T-cell (primary cell): ENCODE measurements at places on chromosomes 4 and X.

DNA sequence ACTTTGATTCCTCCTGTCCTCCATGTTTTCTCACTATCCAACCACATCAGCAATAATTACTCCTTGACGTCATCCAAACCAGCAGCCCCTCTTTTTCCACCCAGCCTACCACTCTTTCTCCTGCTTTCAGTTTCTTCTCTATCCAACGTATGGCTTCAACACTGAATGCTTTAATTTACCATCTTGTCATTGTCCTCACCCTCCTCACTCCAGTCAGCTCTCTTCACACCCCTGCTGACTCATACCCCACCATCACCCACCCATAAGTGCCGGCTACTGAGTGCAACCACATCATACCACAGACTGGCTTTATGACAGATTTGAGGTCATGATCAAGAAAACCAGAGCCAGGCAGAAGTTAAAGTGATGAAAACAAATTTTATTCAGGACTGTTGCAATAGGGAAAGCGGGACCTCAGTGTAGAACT lies 9.8 kb upstream of the ANXA5 start:
- peak; percentile 19 for DNase-seq

GRCh38 chr4:123579961-123580360 lies 183.4 kb downstream of the SPRY1 start:
- DNase-seq, result no peak

GRCh38 chr4:142845293-142846107 lies 601 bp downstream of the INPP4B start:
- no peak for DNase-seq

- no peak for DNase-seq
Measured at GRCh38 chr4:99165978-99166377, 21.9 kb upstream of the ADH4 start.

GRCh38 chr4:8821151-8821950 lies 50.3 kb downstream of the HMX1 start:
- no peak for DNase-seq

- no peak for DNase-seq
Measured at GRCh38 chrX:40131654-40132337, 34.0 kb upstream of the BCOR start.

DNA sequence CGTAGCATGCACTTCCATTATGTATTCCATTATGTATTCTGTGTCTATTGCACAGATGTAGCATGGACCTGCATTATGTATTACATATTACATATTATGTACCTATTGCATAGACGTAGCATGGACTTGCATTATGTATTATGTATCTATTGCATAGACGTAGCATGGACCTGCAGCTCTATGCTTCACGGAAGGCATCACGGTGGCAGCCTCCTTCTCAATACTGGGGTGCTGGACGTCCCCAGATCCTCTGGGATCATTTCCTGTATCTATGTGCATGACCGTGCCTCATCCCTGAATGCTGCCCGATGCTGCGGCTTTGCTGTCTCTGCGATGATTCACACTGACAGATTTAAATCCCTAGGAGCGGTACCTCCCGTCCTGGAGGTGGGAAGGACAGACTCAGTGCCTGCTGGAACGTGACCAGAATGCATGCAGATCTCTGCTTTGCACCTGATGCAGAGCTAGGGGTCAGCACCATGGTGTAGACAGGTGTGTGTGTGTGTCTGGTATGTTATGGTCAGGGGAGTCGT lies 317.5 kb downstream of the DHRSX start:
- no peak for DNase-seq

GRCh38 chrX:78658845-78659744 lies at the start of gene RTL3:
Gene RTL3, minus strand, starts transcription at chrX:78659328. Its CDS starts 908 bp downstream, at chrX:78658420.
- DNase-seq, result no peak

DNA sequence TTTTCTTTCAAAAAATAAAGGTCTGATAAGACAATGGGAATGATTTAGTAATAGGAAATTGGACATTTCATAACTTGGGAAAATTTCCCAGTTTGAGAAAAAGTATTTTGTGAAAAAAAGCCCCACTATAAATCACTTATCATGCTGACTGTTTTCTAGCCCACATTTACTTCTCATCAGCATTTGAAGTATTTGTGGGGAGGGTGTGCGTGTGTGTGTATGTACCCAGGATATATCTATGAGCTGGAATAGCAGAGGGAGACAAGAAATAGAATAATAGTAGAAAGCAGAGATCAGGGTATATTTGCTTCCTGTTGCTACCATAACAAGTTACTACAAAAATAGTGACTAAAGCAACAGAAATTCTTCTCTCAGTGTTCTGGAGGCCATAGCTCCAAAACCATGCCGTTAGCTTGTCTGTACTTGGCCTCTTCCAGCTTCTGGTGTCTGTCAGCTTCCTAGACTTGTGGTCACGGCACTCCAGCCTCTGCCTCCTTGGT lies 139.8 kb downstream of the PTTG2 start:
- DNase-seq, result no peak

GRCh38 chrX:68175562-68175961 lies 257.7 kb downstream of the OPHN1 start:
- no peak for DNase-seq

GRCh38 chr4:60655356-60655755 lies 544.8 kb upstream of the ADGRL3 start:
- no peak for DNase-seq

DNA sequence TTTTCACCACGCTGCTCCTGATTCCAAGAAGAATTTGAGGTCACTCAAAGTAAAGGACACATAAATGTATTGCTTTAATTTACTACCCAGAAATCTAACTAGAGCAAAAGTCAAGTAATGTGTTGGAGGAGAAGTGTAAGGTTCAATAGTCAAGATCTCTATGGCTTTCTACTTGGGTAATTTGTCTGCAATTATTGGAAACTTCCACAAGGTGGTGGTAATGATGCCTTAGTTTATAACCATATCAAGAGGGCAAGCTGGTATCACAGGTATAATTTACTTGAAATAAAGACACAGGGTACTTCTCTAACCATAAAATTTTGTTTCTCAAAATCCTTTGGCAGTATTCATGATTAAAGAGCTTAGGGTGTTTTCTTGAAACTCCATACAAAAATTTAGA lies 10.2 kb upstream of the GRIA3 start:
- no peak for DNase-seq

- no peak for DNase-seq
Measured at GRCh38 chr4:103429283-103429682, 231.1 kb upstream of the CENPE start.

DNA sequence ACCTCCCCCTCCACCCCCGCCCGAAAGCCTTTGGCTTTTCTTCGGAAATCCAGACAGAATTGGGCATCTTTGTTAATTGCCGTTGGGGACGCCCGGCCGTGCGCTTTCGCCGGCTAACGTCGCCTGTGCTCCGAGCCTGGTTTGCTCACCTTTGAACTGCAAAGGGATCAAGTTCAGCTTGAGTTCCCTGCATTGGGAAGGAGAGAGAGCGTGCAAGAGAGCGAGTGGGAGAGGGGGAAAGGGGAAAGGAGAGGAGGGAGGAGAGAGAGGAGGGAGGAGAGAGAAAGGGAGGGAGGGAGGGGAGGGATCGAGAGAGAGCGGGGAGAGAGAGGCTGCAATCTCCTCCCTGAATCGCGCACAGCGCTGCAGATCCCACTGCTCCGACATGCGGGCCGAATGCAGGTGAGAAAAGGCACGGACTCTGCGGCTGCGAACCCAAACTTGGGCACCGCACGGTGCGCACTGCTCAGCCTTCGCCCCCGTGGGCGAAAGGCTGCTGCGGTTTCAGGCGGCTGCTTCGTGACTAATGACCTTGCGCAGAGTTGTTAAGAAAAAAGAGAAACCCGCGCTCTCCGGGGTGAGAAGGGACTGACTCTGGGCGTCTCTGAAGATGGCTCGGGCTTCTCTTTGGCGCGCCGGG lies at the start of gene PCDH7:
Gene PCDH7, plus strand, starts transcription at position 349 of the 640 bp plus-strand sequence. CDS start 1,054 bp downstream, outside the sequence.
- no peak for DNase-seq

DNA sequence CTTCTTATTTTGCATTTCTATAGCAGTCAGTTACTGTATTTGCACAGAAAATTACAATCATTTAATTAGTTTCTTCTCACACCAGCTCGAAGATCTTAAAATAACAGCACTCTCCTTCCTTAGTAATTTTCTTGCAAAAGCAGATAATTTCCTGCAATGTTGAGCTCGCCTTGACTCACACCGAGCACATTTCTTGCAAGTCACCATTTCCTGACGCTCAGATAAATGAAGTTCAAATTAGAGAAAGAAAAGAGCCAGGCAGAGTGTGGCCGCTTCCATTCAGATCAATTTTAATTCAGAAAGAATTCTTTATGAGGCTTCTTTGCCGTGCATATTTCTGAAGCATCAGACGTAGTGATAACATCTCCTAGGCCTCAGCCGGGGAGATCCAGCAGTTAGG lies 10.1 kb downstream of the SORCS2 start:
- no peak for DNase-seq

GRCh38 chr4:88275949-88276515 lies 8.3 kb downstream of the PPM1K start:
- no peak for DNase-seq

GRCh38 chrX:103398421-103398864 lies 22.1 kb downstream of the BEX3 start:
- DNase-seq, result no peak

- DNase-seq, result no peak
Measured at GRCh38 chr4:26723216-26723615, 137.4 kb upstream of the STIM2 start.

DNA sequence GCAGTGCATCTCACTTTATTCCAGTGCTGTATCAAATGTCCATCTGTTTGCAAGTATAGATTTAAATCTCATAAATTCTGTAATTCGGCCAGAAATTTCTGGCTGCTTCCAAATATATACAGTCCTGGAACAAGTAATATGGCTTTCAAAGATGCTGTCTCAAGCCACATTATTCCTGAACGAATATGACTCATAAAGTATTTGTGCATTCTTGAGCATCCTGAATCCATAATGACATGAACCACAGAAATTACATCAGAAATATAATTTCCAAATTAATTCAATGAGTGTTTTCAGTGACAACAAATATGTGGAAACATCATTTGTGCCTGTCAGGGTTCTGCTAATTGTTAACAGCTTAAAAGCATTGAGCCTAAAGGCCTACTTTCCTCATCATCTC lies 140.9 kb upstream of the HPGD start:
- no peak for DNase-seq

DNA sequence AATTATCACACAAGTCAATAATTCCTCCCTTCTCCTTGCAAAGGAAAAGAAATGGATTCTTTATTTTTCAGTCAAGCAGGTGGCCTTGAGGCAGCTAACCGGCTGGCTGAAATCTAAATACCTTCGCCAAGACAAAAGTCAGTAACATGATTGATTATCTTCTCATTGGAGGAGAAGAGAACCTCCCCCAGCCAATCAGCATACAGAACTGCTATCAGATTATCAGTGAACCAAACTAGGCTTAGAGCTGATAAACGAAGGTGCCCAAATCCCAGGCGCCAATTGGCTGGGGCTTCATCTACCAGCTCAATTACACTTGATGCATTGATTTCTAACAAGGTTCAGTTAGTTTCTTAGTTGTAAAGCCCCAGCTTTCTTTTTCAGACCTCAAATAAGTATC lies 152.4 kb upstream of the NOCT start:
- DNase-seq, result no peak

DNA sequence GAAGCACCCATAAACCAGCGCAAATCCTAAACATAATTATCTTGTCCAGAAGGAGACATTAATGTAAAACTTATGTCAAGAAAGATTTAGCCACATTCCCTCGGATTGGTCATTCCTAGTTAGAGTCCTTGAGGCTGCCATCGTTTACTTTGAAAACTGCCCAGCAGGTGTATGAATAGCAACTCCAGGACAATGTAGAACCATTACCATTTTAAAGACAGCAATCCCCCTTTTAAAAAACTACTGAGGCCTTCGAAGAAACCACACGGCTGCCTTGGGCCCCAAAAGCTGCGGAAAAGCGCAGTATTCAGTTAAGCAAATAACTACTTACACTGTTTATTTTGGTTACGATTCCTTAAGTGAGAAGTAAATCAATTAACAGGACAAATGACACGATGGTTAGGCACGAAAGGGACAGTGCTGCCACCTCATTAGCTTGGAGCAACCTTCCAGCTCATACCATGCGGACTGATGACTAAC lies 822 bp upstream of the SGMS2 start:
- no peak for DNase-seq

- DNase-seq, result no peak
Measured at GRCh38 chr4:99679976-99680375, 22.3 kb upstream of the C4orf54 start.

DNA sequence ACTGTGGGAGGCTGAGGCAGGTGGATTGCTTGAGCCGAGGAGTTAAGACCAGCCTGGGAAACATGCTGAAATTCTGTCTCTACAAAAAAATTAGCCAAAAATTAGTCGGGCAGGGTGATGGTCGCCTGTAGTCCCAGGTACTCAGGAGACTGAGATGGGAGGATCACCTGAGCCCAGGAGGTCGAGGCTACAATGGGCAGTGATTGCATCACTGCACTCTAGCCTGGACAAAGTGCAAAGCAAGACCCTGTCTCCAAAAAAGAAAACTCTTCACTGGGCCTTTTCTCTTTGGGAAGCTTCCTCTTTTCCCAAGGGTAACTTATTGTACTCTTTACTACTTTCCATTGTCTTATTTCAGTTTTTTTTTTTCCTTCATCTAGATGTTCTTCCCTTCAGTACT lies 88.9 kb downstream of the UBE2K start:
- DNase-seq, result no peak

DNA sequence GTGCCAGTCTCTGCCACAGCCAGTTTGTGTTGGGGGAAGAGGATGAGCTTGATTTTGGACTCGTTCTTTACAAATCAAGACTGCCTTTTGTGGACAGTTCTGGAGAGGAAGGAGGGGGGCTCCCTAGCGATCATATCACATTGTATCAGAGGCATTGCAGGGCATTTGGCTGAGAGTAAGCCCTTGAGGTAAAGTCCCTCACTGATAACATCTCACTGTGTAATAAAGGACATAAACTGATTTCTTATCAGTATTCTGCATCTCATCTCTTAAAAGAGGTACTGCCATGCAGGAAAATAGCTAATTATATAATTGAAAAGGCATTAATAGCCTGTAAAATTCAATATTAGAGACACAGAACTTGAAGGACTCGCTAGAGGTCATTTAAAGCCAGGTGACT lies 6.1 kb upstream of the IGFBP7 start:
- no peak for DNase-seq

DNA sequence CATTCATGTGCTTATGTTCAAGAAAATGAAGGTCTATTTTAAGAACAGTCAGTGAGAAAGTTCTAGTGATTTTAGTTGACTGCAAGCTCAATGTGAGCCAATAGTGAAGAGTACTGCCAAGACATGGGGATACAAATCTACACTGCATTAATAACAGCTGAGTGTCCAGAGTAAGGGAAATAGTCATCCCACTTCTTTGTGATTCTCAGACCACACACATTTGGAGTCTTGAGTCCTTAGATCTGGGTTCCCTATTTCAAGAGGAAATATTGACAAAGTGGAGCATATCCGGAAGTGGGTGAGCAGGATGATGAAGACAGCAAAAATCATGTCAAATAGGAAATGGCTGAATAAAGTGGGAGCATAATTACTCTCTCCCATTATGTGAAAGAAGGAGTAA lies 171.1 kb downstream of the LARP7 start:
- no peak for DNase-seq

DNA sequence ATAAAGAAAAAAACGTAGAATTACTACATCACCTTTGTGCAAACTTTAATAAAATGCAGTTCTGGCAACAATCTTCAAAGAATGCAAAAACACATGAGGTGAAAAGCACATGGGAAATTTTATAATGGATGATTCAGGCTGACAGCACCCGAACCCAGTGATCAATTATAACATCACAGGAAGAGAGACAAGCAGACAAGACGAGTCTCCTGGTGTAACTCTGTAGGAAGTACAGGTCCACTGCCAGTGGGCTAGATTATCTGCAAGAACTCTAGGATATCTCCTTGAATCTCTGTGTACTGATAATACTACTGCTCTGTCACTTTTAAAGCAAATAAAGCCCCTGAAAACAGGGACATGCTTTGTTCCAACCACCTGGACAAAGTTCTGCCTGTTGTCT lies 58.9 kb upstream of the NXF3 start:
- DNase-seq, result no peak
